T-helper 17 cell (primary cell): ENCODE measurements at places on chromosomes 7 and 10.

- DNase-seq: no peak
Observed at GRCh38 chr7:116298576-116298975, 88.2 kb downstream of the TES start.

DNA sequence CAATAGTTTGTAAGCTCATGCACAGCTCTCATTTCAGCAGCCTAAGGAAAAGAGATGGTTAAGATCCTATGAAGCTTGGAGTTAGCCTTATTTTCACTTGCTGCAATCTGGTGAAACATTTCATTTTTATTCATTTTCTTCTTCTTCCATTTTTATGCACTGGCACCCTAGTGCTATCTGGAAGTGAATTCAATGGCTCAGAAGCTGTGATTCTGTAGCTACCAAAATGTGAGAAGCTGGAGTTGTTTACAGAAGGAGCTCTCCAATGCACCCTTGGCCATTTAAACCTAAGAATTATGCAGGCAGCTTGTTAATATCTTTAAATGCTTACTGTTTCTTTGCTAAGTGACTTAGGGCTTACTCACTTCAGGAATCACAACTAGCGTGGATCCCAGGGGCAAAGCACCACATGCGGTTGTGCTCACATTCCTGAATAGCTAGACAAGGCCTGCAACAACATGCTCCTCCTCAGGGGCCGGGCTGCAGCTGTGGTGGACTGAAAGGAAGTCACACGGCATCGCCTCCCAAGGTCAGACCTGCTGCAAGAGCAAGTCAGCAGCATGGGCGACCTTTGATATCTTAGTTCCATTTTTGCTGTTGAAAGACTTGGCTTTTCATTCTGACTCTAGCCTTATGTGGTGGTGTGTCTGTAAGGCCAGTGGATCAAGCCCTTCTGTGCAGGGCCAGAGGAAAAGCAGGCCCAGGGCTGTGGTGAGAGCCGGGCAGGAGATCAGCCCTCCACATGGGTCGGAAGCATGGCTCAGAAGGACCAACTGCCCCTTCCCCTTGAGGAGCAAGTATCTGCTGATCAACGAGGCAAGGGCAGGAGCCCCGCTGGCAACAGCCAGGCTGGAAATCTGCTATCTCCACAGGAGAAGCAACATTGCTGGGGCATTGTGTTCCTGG lies 91.9 kb upstream of the MBL2 start:
- no peak for DNase-seq

GRCh38 chr10:82826132-82826531 lies 951.1 kb downstream of the NRG3 start:
- no peak for DNase-seq

- no peak for DNase-seq
Observed at GRCh38 chr7:29883462-29884398, 77.4 kb downstream of the WIPF3 start.

- DNase-seq: no peak
Observed at GRCh38 chr10:75035975-75036708, 75.3 kb upstream of the SAMD8 start.

GRCh38 chr10:73839276-73839966 lies 28.0 kb upstream of the NDST2 start:
- no peak for DNase-seq

GRCh38 chr10:3801558-3802192 lies 16.7 kb upstream of the KLF6 start:
- no peak for DNase-seq

DNA sequence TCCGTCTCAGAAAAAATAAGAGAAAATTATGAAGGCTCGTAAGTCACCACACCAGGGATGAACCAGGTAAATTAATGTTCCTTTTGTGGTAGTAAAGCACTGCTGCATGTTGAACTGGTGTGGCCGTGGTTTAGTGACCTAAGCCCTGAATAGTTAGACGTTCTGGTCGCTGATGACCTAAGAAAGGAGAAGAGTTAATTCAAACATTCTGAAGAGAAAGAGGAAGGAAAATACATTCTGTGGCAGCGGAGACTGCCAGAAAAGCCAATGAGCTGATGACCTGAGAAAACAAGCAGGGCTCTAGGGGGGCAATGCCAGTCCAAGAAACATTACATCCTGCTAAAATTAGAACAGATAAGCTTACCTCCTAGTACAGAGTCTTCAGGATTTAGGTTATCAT lies 17.5 kb downstream of the DNAJC9 start:
- DNase-seq: no peak

DNA sequence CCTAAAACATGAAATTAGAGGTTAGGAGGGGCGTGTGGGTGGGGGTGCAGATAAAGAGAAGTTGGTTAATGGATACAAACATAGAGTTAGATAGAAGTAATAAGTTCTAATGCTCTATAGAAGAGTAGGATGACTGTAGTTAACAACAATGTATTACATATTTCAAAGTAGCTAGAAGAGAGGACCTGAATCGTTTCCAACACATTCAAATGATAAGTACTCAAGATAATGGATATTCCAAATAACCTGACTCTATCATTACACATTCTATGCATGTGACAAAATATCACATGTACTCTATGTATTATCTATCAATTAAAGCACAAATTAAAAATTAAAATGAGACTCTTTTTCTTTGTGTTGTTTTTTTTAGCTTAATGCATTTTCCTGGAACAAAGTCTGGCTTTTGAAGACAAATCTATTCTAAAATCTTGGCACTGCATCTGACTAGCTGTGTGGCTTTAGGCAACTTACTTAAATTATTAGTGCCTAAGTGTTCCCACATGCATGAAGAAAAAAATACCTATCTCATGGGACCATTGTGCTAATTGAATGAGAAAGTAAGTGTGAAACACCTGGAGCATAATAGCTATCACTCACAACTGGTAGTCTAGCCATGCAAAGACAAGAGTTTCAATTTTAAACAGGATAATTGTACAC lies 75.7 kb downstream of the SEMA3C start:
- no peak for DNase-seq

DNA sequence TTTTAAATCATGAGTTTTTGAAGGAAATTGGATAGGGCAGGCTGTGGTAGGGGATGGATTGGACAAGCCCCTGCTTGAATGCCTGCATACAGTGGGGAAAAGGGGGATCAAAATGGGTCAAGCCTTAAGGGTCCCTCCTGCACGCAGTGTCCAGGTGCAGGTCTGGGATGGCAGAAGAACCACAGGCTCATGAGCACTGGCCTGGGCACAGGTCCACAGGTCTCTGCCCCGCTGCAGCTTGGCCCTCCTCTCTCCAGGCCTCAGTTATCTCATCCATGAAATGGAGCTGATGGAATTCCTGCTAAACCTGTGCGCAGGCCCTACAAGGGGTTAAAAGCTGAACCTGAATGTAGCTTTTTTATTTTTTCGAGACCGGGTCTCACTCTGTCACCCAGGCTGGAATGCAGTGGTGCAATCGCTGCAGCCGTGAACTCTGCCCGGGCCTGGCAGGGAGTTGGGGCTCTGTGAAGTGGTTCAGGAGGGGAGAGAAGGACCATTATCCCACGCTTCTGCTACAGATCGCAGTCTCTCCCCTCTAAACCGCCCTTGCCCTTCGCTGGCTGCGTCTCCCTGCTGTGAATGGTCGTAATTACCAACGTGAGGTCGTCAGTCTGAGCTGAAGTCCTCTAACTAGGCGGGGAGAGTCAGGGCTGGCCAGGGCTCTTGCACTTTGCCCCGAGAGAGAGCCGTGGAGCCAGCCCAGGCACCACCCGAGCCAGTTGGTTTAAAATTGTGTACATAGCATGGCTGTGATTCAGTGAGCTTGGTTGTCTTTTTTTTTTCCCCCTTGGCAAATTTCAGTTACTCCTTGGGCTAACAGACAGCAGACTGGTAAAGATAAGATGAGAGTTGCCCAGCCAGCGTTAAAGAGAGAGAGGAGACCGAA lies 77.5 kb upstream of the GTF2I start:
- DNase-seq: no peak

GRCh38 chr10:125983656-125984055 lies 87.3 kb downstream of the FANK1 start:
- no peak for DNase-seq

GRCh38 chr10:97774811-97775294 lies 3.1 kb upstream of the SFRP5 start:
- DNase-seq: no peak

GRCh38 chr10:77045085-77045484 lies 592.5 kb downstream of the KCNMA1 start:
- DNase-seq: no peak

DNA sequence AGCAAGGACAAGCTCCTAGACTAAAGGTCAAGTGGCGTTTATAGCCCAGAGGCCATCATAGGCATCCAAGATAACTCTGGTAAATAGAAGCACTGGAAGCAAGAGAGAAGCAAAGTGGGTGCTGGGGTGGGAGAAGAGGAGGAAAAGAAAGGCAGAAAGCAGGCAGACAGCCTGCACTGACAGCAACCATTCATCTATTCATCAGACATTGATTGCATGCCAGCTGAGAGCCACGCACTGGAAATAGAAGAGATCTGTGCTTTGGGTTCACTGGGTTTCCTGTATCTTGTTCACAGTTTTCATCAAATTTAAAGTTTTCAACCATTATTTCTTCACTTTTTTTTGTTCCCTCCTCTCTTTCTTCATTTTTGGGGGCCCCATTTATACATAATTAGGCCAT lies 4.7 kb upstream of the SLIT1 start:
- DNase-seq: no peak

DNA sequence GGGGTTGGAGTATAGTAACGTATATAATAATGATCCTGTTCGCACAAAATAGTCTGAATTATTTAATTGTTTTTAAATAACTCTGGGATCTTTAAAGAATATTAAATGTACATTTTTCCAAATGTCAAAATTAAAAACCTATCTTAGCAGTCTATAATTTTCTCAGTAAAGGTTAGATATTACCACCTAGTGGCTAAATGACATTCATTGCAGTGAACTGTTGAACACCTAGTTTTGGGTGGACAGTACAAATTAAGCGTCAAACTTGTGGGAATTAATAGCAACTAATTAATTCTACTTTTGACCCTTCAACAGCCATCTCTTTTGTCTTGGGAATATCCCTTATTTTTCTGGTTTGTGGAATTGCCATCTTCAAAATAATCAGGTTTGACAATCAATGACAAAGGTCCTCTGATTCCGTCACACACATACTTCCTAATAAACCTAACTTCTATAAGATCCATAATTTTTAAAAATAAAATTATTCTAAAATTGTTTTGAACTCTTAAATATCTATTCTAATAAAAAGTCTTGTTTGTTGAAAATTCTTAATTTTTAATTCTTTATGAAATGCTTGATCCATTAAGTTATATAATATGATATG lies 165.7 kb downstream of the SEMA3D start:
- DNase-seq: no peak

DNA sequence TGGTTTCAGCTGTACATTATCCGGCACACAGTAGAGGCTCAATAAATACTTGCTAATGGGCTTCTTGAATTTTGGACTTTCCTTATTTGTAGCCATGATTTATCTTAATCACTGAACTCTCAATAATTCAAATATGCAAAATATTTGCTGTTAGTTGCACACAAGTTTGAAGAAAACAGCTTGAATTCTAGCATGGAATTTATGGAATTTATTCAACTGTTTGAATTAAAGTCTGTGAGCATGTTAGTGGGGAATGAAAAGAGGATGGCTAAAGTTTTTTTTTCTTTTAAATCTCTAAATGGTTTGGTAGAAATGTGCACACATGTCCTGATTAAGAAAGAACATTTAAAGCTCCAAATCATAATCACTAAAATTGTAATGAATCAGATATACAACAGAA lies 42.5 kb downstream of the SIRT1 start:
- no peak for DNase-seq

DNA sequence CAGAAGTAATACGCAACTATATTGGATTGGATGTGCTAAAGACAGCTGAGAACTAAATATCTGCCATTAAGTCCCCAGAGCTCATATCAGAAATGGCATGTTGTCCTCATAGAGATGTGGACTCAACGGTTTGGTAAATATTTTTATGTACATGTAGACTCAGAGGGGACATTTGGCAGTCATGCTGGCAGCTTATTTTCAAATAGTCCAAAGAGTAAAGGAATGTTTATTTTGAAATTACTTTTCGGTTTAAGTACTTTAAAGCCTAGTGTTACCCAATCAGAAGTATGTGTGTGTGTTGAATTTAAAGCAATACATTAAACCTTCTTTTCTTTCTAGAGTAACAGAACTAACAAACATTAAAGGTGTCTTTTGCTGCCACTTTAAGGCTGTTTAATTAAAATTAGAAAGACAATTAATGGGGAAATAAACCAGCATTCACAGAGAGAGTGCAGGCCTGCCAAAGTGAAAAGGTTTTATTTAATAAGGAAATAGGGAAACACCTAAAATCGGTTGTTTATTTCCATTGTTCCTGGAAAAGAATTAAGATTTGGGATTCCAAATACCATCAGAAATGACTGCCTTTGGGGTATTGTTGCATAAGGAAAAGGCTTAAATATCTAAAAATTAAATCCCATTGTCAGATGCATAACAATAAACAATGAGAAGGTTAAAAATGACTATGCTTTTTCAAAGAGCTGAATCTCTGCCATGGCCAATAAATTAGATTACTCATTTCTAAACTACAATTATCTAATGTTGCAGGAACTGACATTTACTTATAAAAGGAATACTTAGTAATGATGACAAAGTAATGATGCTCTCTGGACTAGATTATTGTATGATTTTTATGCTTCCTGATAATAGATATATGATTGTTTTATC lies 113.4 kb upstream of the AHR start:
- no peak for DNase-seq

DNA sequence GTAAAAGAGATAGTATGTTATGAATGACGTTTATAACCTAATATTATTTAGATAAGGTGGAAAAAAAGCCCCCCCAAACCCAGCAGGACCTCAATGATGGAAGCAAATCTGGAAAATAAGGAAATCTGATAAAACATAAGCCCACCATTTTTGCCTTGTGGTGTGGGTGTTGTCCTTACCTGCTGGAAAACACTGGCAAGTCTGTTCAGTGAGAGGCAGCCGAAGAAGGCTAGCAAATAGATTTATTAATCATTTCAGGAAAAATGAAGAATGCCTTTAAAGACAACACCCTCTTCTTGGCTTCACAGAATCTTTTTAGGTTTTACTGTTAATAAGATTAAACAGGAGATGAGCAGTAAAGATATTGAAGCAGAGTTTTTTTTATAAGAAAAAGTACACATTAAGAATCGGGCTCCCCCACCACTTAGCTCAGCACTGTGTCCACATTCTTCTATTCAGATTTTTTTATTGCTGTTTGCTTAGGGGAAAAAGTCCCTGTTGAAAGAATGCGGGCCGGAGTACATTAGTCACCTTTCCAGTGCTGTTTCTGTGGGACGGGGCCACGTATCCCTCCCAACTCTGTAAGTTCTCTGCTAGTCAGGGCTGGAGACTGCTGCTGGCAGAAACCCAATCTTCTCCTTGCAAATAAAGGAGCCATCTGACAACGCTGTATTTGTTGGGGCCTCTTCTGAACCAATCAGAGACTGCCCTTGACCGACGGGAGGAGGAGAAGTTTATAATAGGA lies 104.1 kb downstream of the EVX1 start:
- no peak for DNase-seq

GRCh38 chr7:151367284-151367683 lies 25.7 kb downstream of the NUB1 start:
- DNase-seq: no peak

GRCh38 chr10:130557181-130557845 lies 421.1 kb downstream of the GLRX3 start:
- DNase-seq: no peak

- no peak for DNase-seq
Observed at GRCh38 chr7:44460325-44460724, 30.1 kb downstream of the NUDCD3 start.

GRCh38 chr7:44105832-44106231 lies 1.7 kb downstream of the AEBP1 start:
- DNase-seq: no peak

GRCh38 chr10:28984431-28984830 lies 304.4 kb upstream of the LYZL1 start:
- DNase-seq: no peak
